Stimulated activated CD8-positive, alpha-beta memory T cell treated with anti-CD3 and anti-CD28 coated beads, Interleukin-15, amount 100 ng/mL, for 24 hours (primary cell): ENCODE measurements at places on chromosomes 13 and 19.

DNA sequence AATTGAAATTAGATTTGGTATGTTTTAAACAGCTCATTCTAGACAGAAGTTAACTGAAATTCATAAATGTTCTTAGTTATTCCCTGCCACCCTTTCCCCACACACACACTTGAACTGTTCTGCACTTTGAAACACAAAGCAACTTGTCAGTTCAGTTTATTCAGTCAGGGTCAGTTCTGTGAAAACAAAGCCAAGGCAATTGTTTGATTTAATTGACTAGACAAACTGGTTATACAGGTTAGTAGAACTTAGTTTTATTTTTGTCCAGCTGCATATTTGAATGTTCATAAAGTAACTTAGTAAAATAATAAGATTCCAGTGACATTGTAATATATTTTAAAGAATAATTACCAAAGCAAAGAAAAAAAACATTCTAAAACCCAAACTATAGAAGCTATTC is 98.3 kb upstream of the KLF5 start:
- DNase-seq = no peak

DNA sequence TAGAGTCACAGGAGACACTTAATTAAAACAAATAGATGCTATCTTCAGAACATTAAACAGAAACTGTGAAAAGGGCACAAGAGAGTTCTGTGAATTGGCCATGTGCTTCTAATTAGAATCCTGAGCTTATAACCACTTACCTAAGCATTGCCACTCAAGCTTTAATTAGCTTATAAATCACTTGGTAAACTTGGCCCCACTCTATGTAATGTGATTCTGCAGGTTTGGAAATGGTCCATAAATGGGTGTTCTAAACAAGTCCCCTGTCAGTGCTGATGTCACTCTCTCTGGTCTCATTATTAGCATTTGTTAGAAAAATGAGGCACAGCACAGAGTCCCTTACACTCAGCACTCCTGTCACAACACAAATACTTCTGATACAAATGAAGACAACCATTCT is 18.0 kb downstream of the ZNF91 start:
- DNase-seq = no peak

DNA sequence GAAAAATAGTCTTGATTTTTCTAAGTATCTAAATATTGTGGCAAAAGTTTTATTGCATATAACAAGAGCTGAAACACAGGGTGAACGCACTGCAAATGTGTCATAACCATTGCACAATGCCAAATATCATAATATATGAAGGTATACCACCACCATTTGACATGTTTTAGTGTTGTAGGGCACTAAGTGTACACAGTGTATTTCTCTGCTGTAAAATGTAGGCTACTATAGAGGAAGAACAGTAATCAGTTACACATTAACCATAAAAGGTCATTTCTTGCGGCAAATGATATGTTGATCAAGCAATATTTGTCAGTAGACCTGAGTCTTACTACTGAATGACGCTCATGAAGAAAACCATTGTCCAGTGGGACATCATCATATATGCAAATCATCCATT is 18.3 kb upstream of the KLF5 start:
- no peak for DNase-seq

DNA sequence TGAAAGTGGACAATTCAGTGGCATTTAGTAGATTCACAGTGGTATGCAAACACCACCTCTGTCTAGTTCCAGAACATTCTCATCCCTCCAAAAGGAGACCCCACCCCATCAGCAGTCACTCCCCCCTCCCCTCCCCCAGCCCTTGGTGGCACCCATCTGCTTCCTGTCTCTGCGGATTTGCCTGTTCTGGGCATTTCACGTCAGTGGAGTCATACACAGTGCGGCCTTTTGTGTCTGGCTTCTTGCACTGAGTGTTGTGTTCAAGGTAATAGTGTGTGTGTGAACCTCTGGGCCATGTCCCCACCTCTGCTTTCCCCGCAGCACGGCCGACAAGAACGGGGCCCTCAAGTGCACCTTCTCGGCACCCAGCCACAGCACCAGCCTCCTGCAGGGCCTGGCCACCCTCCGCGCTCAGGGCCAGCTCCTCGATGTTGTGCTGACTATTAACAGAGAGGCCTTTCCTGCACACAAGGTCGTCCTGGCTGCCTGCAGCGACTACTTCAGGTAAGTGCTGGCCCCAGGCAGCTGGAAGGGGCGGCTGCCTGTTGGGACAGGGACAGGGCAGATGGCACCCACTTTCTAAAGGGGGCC is 19.4 kb upstream of the CRTC1 start:
- DNase-seq = no peak

GRCh38 chr13:24217601-24218281 is 57.2 kb downstream of the SPATA13 start:
- DNase-seq = no peak

GRCh38 chr19:2446381-2446780 is 10.4 kb downstream of the LMNB2 start:
- DNase-seq = no peak

DNA sequence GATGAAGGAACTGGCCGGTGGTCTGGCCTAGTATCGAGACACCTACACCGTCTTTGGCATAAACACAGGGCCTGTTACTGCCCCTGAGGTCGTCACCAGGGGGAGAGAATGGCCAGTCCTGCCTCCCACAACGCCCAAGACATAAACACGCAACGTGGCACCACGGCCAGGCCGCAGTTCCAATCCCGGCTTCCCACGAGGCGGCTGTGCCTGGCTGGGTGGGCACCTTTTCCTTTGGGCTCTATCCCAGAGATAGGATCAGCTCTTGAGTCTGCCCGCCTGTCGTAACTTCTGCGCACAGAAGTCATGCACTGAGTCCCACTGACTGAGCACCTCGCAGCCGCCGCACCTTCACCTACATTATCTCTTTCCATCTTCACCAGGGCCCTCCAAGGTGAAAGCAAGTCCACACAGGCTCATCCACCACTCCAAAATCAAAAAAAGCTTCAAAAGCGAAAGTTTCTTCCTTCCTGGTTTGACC is 1.1 kb downstream of the MIER2 start:
- DNase-seq = no peak

GRCh38 chr19:46115396-46116106 is 8.9 kb downstream of the IGFL3 start:
- DNase-seq = no peak

GRCh38 chr19:46753420-46754155 is 7.3 kb upstream of the STRN4 start:
- DNase-seq = no peak

GRCh38 chr13:25478186-25478585 is 106.4 kb downstream of the ATP8A2 start:
- no peak for DNase-seq

DNA sequence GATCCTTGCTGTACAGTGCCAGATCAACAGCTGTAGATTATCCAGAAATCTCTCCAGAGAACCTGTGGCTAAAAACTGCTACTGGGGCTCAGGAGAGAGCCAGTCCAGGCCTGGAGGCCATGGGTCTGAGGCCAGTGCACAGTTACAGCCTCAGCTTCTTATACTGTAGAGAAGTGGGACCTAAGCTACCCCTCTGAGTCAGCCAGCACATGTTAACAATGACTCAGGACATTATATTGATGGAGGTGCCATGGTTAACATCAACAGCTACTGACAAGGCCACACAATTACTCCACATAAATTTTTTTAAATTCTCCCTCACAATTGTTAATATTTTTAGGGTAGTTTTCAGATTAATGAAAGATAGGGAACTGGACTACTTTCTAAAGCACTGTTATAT is 138.5 kb downstream of the RBM26 start:
- no peak for DNase-seq

DNA sequence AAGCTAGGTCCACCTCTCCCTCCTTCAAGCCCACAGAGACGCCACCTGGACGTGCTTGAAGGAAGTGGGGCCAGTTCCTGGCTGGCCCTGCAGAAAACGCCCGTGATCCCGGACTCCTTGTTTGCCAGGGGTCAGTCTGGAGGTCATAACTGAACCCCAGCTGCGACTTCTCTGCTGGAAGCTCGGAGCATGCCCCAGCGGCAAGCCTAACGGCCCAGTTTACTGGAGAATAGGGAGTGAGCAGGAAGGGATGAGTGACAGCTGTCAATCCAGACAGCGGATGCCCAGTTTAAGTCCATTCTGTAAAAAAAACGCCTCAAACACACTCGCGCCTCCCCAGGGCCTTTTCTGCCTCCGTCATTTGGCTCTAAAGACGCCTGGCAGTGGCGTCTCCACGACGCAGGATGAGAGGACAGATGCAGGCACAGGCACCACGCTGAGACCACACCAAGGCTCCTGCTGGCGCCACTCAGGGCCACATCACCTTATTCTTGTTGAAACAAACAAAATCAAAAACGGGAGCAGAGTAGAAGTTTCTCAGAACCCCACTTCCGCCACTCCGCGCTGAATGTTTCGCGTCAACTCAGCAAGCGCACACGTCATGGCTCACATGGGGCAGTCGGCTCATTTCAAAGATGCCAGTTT is 57.6 kb downstream of the RASA3 start:
- DNase-seq = no peak

DNA sequence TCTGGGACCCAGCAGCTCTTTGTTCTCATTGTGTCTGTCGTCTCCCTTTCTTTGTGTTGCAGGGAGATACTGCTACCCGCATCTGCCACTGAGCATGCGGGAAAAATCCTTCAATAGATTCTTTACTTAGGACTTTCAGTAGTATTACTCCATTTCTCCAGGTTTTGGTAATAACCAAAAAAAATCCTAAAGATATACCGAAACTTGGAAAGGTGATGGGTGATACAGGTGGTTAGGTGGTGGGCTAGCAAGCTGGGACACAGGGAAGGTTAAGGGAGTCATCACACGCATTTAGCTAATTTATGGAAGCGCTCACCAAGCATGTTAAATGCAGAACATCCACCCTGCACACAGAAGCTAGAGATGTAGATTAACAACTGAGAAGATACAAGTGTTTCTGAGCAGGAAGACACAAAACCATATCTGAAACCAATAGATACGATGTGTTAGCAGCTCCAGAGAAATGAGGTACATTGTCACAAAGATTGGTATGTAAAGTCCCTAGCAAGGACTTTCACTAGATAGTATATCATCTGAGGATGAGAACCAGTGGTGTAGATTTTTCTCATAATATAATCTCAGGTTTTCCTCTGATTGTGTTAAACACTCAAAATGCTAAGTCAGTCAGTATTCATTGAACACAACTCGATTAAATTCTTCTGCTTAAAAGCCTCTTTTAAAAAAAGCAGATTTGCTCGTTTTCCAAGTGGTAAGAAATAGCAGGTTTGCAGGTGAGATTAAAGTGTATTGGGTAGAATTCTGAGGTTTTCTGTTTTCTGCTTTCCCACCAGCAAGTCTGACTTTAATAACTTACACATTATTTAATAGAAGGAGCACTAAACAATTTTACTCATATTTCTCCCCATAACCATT is 1.2 kb upstream of the SLAIN1 start:
- DNase-seq = no peak

- no peak for DNase-seq
Observed at GRCh38 chr19:57135797-57136196, 9.2 kb downstream of the ZIM3 start.

DNA sequence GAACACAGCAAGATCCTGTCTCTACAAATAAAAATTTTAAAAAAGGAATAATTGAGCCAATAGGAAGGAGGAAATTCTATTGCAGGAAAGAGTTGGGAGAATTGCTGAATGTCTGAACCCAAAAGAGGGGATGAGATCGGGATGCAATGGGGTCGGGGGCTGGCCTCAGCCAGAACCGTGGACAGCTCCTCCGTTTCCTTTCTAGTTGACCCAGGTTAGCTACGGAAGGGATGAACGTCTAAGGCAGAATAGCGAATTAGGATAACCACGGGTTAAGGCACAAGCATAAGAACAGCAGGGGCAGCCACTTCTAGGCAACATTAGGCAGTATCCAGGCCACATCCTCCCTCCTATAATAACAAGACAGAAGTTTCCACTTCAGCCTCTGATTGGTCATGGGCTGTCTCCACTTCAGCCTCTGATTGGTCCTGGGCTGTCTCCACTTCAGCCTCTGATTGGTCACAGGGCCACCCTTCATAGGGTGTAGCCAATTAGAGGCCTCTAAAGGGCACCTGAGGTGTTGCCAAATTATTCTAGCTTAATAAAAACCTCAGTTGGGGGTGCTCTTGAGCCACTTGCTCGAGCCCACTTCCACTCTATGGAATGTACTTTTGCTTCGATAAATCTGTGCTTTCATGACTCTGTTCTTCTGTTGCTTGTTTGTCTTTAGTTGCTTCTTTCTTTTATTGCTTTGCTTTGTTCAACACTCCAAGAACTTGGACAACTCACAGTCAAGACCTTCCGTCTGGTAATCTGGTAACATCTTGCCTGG is 24.9 kb upstream of the TPM4 start:
- no peak for DNase-seq

GRCh38 chr19:1084024-1084868 is 10.9 kb downstream of the POLR2E start:
- no peak for DNase-seq

DNA sequence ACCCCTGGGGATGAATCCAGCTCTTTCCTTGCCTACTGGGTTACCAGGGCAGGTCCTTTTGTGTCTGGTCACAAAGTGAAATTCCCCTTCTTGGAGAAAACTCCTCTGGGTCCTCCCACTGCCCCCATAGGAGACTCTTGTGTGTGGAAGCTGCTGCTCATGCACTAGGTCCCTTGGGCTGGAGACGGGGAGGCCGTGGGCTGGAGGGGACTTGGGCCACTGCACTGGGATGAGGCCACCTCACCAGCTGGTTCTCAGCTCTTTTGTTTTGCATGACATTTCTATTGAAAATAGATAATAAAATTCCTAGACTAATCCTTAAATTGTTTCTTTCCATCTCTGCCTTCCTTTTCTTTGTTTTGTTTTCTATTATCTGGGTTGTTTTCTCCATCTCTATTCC is 62.4 kb downstream of the TEX29 start:
- no peak for DNase-seq

- DNase-seq = no peak
Observed at GRCh38 chr13:67914535-67914934, 684.4 kb upstream of the PCDH9 start.

- DNase-seq = no peak
Observed at GRCh38 chr13:66506979-66507378, 723.2 kb downstream of the PCDH9 start.

DNA sequence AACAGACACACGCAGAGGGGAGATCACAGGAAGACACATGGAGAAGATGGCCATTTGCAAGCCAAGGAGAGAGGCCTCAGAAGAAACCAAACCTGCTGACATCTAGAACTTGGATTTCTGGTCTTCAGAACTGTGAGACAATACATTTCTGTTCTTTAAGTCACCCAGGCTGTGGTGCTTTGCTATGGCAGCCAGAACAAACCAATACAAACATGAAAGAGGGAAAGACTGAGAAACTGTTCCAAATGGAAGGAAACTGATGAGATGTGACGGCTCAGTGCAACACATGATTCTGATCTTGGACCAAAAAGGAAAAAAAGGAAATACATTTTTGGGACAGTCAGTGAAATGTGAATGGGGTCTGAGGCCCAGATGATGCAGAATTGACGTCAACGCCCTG is 30.2 kb upstream of the SACS start:
- no peak for DNase-seq

GRCh38 chr13:54614726-54615125 is 1586.1 kb downstream of the OLFM4 start:
- DNase-seq = no peak

- DNase-seq = no peak
Observed at GRCh38 chr13:51895906-51896888, 34.4 kb downstream of the CCDC70 start.
